ENCODE measurements at places on chromosomes 16 and 17.

DNA sequence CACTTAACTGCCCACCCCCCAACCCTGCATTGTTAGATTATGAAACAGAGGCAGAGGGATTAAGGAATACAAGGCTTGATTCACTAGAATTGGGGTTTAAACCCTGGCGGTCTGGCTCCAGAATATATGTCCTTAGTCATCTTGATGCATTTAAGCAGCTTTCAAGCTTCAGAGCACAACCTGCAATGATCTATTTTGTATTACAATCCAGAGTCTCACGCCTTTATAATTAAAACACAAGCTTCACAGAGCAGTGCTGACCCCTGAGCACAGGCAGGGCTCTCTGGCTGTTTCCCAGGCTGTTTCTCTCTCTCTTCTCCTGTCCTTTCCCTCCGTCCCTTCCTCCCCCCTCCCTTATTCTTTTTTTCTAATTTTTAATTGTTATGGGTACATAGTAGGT, 209.1 kb downstream of the SPECC1 start:
- no peak for DNase-seq

DNA sequence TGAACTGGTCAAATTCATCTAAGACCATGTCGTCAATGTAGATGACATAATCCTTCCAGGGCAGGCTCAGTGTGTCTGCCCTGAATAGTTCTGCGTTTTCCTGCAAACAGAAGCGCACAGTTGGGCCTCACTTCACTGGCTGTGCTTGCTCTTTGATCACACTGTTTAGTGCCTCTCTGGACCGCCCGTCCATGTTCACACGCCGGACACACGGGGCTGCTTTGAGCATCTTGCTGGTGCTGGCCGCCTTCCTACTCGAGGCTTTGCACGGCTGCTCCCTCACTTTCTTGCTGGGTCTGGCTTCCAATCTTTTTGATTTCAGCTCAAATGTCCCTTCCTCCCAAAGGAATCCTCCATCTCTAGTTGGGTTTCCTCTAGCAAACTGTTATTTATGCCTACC, 37.4 kb downstream of the DNAH17 start:
- no peak for DNase-seq

DNA sequence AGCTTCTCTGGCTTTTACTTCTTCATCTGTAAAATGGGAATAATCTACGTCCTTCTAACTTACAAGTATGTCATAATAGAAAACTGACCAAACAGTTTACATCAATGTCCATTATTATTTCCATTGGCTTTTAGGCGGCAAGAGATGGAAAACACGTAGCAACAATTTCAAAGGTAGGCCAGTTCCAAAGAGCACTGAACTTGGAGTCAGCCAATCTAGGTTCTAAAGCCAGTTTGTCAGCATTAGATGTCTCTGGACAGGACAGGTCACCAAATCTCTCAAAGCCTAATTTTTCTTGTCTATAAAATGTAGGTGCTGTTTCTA, 17.6 kb downstream of the HLF start:
- DNase-seq = no peak

DNA sequence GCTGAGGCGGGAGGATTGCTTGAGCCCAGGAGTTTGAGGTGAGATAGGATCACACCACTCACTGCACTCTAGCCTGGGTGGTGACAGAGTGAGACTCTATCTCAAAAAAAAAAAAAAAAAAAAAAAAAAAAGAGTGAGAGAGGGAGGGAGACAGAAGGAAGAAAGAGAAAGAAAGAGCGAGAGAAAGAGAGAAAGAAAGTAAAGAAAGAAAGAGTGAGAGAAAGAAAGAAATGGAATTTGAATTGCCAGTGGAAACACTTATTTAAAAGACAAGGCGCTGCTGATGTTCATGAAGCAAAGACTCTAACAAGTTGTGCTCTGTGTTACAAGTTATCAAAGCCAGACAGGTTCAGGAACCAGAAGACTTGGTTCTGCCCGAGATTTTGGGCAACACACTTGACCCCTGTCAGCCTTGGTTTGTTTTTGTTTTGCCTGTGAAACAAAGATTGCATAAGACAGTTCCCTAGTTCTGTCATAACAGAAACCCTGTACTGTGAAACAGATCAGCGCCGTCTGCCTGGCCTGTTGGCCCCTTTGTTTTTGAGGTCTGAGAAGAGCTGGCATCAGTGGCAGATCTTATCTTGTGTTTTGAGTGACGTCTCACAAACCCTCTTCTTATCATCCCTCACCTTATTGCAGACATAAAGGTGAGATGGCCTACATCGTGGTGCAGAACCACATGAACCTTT, 55.4 kb upstream of the ENDOV start:
- DNase-seq = no peak

DNA sequence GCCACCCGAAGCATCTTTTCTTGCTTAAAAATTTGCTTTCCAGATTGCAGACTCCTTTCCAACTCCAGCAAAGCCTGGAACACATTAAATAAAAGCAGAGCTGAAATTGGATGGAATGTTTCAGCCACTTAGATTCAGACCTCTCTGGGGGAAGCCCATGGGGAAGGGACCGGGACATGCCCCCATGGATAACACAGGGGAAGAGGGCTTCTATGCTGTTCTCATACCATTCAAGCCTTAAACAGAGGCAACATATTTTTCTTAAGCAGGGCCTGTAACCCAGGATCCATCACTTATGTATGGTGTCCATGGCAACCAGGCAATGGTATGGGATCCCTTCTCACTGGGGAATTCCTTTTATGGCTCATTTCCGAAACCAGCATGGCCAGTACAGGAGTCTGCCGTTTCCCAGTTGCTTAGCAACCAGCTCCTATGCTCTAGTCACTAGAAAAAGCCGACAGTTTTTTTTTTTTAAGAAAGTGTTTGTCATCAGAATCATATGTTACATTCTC, 62.0 kb upstream of the MARCHF10 start:
- no peak for DNase-seq

DNA sequence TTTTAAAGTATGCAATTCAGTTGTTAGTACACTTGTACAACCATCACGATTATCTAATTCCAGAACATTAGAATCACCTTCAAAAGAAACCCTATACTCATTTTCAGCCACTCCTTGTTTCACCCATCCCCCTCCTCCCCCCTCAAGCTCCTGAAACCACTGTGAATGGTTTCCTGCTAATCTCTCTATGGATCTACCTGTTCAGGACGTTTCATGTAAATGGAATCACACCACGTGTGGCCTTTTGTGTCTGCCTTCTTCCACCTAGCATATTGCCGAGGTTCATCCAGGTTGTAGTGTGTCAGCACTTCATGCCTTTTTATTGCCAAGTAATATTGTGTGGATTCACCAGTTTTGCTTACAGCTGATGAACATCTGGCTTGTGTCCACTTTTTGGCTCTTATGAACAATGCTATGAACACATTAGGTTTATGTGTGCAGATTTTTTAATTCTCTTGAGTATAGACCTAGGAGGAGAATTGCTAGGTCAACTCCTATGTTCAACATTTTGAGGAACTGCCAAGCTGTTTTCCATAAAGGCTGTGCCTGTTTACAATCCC, 17.8 kb downstream of the EIF4A3 start:
- DNase-seq = no peak

DNA sequence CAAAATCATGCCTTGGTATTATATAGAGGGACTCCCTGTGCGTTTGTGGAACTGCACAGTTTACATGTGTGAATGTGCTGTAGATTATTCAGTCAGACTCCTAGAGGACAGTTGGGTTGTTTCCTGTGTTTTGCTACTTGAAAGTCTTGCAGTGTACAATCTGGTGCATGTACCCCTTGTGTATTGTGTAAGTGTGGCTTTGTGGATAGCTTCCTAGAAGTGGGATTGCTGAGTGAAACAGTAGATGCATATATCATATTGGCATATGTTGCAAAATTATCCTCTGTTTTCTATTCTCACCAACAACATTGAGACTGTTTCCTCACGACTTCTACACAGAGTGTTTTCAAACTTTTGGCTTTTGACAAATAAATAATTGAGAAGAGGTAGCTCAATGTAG, 263.7 kb downstream of the MAP2K6 start:
- DNase-seq = no peak

- peak; percentile 9 for DNase-seq
Measured at GRCh38 chr16:87580855-87581261, 21.4 kb upstream of the JPH3 start.

DNA sequence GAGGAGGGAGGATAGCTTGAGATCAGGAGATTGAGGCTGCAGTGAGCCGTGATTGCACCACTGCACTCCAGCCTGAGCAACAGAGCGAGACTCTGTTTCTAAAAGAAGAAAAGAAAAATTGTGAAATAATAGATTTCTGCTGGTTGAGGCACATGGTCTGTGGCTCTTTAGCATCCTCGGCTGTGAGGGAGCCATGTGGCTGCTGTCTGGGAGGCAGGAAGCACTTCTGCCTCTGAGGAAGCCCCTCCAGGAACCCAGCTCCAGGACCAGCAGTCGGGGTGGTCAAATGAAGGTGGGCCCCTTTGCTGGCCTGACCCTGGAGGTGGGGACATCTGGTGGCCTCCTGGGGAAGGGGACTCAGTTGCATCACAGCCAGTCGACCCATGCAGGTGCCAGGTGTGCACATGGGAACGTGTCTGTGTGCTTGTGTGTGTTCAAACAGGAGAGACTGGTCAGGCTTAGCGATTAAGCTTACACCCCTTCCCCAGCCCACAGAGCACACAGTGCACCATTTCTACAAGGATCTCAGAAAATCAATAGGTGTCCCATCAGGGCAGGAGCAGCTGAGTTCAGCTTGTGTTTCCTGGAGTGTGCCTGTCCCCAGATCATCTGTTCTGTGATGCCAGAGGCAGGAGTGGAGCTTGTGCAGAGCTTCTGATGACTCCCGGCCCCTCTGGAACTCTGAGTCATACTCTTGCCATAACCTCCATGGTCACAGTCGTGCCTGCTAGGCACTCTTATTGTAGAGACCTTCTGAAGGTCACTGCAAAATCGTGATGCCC, 24.3 kb upstream of the MGAT5B start:
- no peak for DNase-seq

DNA sequence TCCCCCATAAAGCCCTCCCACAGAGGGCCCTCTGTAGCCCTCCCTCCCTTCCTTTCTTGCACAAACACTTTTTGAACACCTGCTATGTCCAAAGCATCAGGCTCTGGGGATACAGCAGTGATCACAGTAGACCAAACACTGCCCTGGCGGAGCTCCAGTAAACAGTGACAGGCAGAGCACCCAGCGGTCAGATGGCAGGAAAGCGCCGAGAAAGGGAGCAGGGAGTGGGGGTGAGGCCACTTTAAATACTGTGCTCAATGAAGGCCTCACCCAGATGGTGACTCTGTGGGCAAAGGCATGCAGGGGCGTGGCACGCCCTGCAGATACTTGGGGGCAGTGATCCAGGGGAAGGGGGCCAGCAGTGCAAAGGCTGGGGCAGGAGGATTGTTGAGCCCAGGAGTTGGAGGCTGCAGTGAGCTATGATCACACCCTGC, 7.6 kb downstream of the PRR29 start:
- DNase-seq = no peak

DNA sequence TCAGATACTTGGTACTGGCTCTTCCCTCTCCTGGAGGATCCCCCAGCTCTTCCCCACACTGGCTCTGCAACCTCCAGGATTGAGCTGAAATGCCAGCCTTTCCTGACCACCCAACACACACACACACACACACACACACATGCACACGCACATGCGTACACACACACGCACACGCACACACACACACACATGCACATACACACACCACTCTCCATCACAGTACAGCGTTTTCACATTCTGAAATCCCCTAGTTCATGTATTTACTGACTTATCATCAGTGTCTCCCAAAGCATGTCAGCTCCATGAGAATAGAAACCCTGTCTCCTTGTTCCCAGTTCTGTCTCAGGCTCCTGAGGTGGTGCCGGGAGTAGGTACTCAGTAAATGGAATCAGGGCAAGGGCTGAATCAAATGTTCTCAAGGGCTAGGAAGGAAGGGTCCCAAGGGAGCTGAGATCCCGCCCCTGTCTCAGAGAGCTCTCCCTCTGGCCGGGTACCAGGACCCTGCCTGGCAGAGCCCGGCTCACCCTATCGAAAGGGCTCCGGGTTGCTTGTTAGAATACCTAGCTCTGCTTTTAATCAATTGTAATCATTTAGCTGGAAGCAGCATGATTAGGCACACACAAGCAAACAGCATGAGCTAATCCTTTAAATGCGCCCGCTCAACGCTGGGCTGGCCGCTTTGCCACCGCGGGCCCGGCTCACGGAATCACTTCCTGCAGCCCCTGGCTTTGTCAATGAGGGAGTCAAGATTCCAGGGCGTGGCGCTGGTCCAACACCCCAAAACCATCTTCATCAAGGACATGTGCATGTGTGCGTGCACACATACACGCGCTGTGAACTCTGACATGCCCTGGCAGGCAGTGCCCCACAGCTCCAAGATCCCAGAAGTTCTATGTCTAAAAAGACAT, 140.7 kb downstream of the C16orf78 start:
- no peak for DNase-seq

DNA sequence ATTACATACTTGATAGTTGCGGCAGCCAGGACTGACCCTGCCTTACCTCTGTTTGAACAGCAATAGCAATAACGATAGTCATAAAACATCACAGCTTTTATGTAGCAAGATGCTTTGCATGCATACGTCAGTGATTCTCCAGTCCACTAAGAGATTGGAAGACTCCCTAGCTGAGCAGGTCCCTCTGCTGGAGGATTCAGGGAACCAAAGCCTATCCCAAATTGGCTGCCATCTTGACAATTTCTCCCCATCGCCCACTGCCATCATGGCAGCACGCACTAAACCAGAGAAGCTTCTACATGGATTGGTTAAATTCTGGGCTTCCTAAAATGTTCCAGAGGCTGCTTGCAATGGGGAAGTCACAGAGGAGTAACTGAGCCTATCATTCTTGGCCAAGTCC, 360.6 kb upstream of the XYLT1 start:
- DNase-seq = no peak

DNA sequence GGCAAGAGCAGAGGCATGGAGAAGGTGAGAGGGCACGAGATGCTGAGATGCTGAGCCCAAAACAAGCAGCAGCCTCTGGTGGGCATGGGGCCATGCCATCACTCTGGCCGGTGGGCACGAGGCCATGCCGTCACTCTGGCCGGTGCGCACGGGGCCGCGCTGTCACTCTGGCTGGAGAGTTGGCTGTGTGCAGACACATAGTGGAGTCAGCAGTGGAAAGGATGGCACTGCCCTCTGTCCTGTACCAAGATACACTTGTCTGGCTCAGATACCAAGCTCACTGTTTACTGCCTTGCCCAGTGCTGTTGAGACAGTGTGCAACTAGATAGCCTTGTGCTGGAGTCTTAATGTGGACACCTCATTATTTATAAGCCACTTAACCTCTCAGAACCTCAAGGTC, 45.1 kb downstream of the CYB5D2 start:
- no peak for DNase-seq

DNA sequence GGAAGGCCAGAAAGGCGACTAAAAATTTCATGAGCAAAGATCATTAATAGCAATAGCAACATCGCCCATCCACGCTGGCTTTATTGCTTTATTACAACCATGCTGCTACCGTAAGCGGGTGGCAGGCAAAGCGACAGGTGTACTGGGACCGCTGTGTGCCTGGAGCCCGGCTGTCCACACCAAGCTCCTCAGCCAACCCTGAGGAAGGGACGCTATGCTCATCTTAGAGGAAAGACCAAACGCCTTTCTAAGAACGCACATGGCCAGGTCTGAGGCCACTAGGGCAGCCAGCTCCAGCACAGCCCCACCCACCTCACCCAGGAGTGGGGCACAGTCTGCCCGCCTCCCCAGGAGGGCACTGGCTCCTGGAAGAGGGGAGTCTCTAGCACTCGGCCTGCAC, 28.0 kb downstream of the PEMT start:
- DNase-seq = no peak

- DNase-seq = peak; percentile 40
Measured at GRCh38 chr17:50909765-50910605, 43.8 kb upstream of the TOB1 start.

- DNase-seq = no peak
Measured at GRCh38 chr17:31475378-31476162, 84.1 kb downstream of the RAB11FIP4 start.
